NCI-H2081 treated with DMSO at 0.1 percent for 48 hours (cell line): ENCODE measurements at places on chromosomes 1 and 21.

DNA sequence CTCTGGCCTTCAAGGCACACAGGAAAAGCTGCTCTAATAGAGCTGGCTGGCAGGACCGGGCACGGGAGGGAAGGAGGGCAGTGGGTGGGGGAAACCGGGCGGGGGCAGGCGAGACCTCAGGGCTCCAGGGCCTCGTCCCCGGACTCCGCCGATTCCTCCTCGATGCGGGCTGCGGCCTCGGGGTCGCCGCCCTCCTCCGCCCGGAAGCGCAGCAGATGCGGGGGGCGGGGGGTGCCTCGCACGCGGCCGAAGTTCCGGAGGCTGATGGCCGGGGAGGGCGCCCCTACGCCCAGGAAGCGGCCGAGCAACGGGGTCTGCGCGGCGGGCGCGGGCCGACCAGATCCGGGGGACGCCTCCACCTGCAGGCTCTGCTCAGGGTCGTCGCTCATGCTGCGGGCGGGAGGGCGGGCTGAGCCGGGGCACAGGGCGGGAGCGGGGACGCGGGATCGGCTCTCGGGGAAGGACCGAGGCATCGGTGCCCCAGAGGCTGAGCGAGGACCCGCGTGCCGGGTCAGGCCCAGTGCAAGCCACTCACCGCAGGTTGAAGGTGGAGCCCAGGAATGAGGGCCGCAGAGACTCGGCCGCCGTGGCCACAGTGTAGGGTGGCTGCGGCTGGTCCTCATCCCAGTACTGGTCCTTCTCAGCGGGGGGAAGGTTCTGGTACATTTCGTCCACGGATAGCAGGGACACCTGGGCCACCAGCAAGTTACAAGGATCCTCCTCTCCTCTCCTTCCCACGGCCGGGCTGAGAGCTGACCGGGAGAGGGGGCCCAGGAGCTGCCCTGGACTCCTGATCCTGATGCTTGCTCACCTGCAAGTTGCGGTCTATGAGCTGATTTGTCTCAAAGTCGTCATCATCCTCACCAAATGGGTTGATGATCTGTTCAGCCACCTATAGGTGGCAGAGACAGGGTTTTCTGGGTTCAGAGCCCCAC is 3.6 kb downstream of the BEST4 start:
- no peak for DNase-seq

DNA sequence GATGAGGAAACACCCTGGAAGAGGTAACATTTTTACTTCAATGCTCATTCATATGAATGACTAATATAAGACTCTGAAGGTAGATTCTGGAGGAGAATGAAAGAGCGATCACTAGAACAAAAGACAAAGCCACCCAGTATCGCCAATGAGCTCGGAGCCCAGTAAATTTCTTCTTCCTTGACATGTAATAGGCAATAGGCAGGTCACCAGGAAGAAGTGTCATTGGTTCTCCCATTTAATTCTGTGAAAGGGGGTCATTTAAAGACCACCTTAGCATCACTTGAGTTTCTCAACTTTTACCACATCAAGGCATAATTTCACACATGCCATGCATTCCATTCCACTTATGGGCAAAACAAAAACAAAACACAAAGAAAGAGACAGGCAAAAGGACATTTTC is 7.9 kb downstream of the TNFSF18 start:
- DNase-seq, result no peak

- DNase-seq, result no peak
Observed at GRCh38 chr1:235873045-235873444, 6.3 kb upstream of the LYST start.

GRCh38 chr1:232029315-232029714 is 402.7 kb downstream of the DISC1 start:
- peak; percentile 19 for DNase-seq

DNA sequence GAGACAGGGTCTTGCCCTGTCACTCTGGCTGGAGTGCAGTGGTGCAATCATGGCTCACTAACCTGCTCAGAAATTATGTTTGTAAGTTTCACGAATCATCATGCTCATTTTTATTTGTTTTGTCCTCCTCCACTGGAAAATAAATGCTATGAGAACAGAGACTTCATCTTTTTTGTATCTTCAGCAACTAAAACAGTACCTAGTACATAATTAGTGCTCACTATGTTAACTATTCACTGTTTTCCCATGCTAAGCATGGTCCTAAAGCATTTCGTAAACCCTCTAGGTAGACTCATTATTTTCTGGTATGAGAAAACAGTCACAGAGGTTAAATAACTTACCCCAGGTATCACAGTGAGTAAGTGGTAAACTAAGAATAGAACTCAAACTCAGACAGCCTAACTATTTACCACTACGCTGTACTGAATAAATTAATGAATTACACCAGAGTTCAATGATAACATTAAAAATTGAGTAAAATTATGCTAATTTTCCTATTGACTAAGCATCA is 118.4 kb downstream of the RERE start:
- DNase-seq, result no peak

DNA sequence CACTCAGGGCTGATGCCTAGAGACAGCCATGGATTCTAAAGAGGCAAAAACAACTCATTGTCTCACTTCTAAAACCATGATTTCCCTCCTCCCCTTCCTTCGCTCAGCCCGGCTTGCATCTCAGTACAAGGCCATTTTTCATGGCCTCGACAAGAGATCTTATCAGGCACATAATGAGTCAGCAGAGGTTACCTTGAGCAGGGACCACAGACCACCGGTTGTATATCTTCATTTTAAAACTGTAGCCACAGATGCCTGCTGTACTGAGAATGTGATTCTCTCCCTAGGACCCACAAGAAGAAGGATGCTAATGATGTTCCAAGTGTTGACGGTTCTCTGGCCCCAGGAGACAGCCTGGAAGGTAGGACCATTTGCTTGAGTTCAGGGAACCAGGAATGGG is 331.9 kb downstream of the AJAP1 start:
- no peak for DNase-seq

DNA sequence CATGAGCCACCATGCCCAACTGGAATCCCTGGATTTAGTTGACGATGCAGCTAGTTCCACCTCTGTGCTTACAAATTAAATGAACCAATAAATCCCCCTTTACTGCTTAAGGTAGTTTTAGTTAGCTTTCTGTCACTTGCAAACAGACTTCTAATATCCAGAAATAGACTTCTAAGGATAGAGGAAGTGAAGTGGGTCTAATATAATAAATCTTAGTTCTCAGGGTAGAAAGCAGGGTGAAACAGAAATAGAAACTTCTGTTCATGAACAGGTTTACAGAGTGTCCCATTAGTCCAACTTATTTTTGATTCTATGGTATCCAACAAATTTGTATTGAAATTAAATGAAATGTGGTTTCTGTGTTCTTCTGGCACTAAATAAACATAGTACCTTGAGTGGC is 20.1 kb downstream of the BCAS2 start:
- no peak for DNase-seq

DNA sequence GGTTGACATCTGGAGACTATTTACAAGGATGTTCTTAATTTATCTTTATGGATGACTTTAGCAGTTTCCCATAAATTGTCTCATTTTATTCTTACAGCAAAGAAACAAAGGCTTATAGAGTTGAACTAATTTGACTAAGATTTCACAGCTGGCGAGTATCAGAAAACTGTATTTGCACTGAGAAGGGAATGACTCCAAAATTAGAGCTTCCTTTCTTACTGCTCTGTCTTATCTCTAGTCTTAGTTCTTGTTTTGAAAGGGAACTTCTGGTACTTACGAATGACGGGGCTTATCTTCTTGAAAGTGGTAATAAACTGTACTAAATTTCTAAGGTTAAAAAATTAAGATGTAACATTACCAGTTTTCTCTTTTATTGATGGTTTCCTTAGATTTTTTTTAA is 13.6 kb downstream of the CNST start:
- DNase-seq, result no peak

- DNase-seq, result no peak
Observed at GRCh38 chr1:99956755-99957154, 13.0 kb upstream of the SLC35A3 start.

GRCh38 chr1:78240191-78240590 is 194.4 kb downstream of the GIPC2 start:
- DNase-seq, result no peak

DNA sequence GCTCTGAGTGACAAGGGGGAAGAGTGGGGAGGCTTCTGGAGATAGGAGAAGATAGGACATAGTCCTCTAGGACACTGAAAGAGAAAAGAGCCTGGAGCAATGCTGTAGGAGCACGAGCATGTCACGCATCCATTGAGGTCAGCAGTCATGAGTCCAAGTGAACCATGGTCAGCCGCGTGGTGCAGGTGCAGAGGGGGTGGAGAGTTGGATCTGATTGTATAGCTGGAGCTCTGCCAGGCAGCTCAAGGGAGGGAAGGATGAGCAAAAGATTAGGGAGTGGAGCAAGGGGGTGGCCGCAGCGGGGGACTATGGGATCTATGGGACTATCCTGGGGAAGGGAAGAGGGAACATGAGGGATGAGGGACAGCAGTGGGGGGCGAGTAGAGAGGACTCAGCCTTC is 14.0 kb downstream of the PADI1 start:
- DNase-seq, result no peak

DNA sequence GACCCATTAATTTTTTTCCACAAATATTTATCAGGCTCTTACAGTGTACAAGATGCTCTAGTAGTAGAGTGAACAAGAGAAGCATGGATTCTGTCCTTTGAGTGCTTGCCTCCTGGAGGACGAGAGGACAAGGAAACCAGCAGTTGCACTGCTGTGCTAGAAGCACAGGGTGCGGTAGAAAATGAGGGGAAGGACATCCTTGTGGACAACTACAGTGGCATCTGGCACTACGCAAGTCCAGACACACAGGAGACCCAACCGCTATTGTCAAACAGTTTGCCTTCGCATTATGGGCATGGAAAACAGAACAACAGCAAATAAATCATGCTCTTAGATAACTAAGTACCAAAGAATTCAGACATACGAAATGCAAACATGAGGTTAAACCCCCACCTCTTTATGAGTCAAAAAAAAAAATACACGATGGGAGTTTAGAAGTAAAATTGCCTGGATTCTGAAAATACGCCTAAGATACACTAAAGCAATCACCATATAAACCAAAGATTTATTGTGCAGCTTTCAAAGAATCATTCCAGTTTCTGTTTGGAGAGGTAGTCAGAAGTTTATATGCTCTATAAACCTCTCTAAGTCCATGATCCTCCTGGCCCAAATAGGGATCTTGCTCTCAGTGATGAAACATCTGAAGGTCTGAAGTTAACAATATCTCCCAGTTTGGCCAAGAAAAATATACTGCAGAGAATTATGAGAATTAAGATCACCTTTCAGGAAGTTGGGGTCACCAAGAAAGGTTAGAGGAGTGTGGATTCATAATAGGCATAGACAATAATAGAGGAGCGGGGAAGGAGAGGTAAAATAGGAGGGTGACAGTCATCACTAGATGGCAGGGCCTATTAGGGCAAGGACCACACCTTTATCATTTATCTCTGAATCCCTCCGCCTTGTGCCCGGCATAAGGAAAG is 307.8 kb downstream of the NFIA start:
- no peak for DNase-seq

- no peak for DNase-seq
Observed at GRCh38 chr1:90144820-90145219, 149.9 kb downstream of the ZNF326 start.

- no peak for DNase-seq
Observed at GRCh38 chr1:170196490-170197236, 50.9 kb downstream of the NTMT2 start.

- DNase-seq, result no peak
Observed at GRCh38 chr21:41651830-41652229, 115.0 kb downstream of the RIPK4 start.

DNA sequence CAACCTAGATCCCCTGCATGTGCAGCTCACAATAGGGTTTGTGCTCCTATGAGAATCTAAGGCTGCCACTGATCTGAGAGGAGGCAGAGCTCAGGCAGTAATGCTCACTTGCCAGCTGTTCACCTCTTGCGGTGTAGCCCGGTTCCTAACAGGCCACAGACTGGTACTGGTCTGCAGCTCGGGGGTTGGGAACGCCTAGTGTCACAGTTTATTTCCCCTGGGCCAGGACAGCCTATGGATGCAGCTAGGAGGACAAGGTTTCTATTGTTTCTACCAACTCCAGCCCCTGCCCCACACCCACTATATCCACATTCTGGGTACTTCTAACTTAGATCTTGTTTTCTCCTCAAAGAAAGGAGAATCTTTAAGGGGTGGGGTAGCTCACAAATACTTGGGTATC is 58.7 kb upstream of the PRRC2C start:
- no peak for DNase-seq

DNA sequence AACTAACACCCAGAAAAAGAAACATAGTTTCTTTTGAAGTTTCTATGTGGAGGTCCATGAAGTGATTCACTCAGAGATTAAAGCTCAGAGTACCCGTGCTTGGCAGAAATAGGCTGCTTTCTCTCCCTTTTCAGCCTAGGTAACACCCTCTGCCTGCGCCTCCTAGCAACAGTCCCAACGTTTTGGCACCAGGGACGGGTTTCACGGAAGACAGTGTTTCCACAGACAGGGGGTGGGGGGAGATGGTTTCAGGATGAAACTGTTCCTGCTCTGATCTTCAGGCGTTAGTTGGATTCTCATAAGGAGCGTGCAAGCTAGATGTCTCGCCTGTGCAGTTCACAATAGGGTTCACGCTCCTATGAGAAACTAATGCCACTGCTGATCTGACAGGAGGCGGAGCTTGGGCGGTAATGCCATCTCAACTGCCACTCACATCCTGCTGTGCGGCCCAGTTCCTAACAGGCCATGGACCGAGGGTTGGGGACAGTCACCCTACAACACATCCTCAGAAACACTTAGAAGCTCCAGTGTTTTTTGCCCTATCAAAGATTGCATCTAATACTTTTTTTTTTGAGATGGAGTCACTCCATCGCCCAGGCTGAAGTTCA is 53.2 kb downstream of the CHML start:
- no peak for DNase-seq

GRCh38 chr21:31896019-31896418 is 23.2 kb downstream of the HUNK start:
- no peak for DNase-seq

DNA sequence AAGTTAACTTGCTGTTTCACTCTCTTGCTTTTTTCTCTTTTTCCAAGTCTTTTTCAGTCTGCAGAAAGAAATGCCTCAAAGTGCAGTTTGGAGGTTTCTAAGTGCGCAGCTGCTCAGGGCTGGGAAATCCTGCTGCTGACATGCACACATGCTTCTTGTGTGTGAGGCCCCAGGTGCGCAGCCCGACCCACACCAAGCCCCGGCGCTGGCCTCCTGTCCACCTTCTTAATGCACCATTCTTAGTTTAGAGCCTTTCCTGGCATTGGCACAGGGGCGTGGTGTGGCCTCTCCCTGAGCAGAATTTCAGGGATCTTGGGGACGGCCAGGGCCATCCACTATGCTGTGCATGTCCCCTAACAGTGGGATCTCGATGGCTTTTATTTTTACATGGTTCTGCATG is 315.2 kb downstream of the CAMTA1 start:
- no peak for DNase-seq

DNA sequence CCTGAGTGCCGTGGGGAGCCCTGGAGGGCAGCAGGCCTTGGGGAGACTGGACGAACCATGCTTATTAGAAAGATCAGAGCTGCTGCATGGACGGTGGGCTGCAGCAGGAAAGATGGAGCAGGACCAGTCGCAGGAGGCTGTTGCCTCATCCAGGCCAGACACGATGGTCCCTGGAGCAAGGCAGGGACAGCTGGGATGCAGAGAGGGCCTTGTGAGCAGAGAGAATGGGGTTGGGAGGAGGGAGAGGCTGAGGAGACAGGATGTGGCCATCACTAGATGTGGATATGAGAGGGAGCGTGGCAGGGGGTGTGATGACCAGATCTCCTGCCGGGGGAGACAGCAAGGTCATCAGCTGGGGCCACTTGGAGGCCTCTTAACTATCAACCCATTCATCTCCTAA is 727.6 kb downstream of the PTPRU start:
- DNase-seq, result no peak

- no peak for DNase-seq
Observed at GRCh38 chr1:29800522-29800956, 564.2 kb downstream of the PTPRU start.
